Activated CD4-positive, alpha-beta memory T cell treated with anti-CD3 and anti-CD28 coated beads for 36 hours (primary cell): ENCODE measurements at places on chromosomes 4 and X.

- peak; percentile 11 for DNase-seq
Observed at GRCh38 chrX:31266203-31267076, 194.6 kb upstream of the FTHL17 start.

GRCh38 chr4:33149658-33150524, 2429.7 kb downstream of the PCDH7 start:
- DNase-seq: no peak

DNA sequence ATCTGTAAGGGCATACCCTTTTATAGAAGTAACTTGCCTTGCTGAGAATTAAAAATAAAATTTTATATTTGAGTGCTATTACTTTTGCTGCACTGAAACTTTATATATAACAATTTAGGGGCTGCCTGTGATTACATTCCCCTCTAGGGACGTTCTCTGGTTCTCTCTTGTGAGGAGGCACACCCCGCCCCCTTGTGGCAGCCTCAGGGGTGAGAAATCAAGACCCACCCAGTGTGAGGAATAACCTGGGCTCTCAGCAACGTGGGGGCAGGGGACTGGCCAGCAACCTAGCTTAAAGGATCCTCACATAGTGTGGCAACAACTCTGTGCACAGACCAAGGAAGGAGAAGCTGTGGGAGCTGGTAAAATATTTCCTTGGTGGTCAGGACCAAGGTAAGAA, 43.7 kb downstream of the MAGEA9 start:
- peak; percentile 54 for DNase-seq

DNA sequence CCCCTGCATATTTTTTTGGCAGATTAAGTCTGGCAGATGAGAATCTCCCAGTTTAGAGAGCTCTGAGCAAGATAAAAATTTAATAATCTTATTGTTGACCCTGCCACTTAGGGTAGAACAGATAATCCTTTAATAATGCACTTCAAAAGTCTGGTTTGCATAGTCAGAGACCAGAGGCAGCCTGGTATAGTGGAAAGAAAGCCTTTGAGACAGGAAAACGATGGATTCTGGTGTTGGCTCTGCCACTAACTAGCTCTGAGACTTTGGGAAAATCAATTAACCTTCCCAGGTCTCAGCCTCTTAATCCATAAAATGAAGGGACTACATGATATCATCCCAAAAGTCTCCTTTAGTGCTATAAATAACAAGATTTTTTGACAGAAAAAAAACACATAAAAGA, 824.5 kb downstream of the STIM2 start:
- no peak for DNase-seq

DNA sequence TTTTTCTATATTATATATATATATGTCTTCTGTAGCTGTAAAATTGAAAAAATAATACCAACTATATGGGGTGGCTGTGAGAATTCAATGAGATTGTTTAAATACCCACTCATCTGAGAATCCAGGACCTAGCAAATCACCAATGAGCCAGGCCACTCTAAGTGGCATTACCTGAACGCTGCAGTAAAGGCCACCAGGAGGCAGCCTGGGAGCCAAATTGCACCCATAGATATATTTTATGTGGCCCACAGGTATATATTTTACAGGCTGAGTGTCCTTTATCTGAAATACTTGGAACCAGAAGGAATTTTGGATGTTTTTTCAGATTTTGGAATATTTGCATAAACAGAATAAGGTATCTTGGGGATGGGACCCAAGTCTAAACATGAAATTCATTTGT, 58.2 kb upstream of the C4orf50 start:
- DNase-seq: peak; percentile 21

DNA sequence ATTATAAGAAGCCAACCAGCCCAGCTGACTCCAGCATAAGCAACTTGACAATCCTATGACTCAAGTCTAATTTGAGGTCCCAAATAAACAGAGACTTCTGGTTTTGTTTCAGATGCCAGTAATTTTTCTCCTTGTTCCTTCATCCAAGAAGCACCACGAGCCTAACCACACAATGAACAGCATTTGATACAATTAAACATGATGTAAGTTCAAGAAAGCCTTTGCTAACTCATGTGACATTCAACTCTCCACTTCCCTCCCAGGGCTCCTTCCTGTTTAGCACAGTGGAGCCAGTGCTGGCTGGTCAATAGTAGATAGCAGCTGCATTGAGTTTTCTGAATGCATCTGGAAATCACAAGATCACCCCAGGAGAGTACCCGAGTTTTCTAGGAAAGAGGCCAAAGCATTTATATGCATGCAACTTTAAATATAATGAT, 206.3 kb downstream of the ARHGAP24 start:
- no peak for DNase-seq

GRCh38 chr4:149512501-149512900, 303.1 kb downstream of the IQCM start:
- no peak for DNase-seq

- DNase-seq: no peak
Observed at GRCh38 chr4:39456946-39457763, 1.6 kb downstream of the RPL9 start.

- DNase-seq: no peak
Observed at GRCh38 chrX:22634083-22634482, 361.4 kb downstream of the CBLL2 start.

- no peak for DNase-seq
Observed at GRCh38 chr4:62159876-62160275, 959.8 kb downstream of the ADGRL3 start.

DNA sequence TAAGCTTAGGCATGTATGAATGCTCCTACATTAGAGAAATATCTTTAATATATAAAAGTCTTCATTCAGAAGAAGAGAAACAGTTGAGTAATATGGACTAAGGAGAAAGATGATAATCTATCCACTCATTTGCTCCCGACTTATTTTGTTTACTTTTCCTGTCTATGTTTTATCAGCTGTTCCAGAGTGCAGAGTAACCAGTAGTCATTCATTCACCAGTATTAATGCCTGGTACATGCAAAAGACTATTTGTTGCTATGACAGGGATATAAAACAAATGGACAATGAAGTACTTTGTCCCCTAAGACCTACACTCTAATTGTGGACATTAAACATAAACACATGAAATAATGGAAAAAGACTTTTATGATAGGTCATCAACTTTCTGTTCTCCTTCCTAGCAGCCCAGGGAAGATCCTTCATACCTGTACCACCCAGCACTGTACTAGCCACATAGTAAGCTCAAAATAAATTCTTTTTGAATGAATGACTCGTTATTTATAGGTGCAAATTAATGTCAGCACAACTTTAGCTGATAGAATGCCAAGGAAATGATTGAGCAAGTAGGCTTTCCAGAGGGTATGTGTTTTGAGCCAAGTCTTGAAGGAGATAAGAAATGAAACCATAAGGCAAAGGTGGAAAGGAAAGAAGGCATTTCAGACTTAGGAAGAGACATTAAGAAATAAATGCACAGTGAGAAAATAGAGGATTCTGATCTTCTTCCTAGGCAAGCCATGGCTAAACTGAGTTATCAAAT, 45.0 kb upstream of the IL13RA1 start:
- no peak for DNase-seq

- DNase-seq: peak; percentile 24
Observed at GRCh38 chr4:56863441-56864139, 42.1 kb upstream of the SPINK2 start.

DNA sequence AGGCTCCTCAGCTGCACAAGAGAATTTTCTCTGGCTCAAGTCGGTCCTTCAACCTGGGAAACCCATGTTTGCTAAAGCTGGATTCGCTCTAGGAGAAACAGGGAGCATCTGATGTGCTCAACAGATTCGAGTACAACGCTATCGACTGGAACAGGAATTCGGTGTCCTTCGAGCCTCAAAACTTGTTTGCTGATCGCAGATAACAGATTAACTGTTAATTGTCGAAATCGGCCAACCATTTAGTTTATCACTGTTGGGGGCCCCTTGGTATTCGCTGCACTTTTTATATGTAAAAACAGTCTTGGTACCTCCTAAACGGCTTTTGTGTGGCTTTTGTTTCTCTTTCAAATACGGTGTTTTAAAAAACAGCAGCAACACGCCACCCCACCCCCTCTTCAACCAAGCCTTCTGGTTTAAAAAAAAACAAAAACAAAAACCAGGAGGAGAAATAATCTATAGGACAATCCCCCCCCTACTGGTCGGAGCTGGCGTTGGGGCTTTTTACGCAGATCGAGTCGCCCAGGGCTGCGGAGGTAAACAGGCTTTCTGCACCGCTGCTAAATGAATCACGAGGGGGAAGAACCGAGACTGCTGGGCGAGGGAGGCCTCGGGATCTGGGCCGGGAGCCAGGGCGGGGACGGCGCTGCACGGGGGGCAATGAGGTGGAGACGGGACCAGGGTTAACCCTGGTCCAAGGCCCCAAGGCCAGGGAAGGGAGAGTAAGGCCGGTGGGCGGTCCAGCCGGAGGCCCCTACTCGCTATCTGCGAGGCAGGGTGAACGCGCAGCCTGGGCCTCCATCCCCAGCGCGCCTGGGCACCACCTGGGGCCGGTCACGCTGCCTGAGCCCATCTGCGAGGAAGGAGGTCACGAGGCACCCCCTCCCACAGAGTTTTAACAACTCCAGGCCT, 71.7 kb upstream of the BCOR start:
- peak; percentile 90 for DNase-seq

DNA sequence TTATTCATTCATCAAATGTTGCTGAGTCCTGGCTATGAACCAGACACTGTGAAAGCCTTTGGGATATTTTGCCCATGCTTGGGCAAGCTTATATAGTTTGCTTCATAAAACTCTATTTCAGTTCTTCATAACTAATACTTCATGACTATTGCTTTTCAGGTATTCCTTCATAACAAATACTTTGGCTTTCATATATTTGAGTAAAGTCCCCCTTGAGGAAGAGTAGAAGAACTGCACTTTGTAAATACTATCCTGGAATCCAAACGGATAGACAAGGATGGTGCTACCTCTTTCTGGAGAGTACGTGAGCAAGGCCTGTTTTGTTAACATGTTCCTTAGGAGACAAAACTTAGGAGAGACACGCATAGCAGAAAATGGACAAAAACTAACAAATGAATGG, 1.7 kb upstream of the AFP start:
- no peak for DNase-seq

DNA sequence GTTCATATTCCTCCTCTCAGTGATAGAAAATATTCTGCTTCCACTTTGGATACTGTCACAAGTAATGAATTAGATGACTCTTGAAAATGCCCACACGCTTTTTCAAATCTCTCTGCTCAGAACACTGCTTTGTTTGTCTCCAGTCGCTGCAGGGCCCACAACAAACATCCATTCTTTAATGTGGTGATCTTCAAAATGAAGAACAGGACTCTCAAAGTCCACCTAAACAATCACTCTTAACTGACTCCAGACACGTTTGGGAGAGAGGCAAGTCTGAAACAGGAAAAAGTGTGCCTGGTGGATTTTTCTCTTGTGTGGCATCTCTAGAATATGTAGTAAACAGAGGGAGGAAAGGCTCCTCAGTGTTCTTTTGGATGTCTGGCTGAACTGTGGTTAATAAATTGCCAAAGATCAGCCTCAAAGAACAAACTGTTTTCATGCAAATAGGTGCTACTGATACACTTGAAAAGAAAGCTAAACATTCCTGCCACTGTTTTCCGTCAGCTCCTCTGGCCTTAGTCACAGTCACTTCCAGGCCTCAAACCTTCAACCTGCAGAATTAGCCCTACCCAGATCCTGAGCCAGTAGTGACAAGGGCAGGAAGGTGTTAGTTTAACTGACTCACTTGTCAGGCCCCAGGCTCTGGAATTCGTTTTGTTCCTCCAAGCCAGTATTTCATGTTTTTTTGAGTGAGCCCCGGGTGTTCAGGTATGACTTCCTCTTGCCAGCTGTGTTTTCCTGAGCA, 259.6 kb upstream of the GPC4 start:
- no peak for DNase-seq

- no peak for DNase-seq
Observed at GRCh38 chr4:85024671-85025070, 58.2 kb upstream of the WDFY3 start.

DNA sequence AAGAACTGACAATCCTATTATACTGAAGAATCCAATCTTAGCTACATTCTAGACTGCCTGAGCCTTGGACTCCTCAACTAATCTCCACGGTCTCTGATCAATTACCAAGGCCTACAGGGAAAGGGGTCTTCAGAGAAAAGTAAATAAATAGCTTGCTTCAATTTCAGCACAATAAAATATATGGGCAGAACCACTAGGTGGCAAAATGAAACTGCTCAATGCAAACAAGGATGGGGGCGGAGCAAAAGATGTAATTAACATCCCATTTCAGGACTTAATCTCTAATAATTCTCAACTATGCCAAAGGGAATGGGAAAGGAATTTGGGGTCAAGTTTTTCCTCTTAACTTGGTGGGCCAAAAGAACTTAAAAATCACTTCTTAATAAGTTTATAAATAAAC, 78.4 kb upstream of the MAP3K15 start:
- DNase-seq: no peak

DNA sequence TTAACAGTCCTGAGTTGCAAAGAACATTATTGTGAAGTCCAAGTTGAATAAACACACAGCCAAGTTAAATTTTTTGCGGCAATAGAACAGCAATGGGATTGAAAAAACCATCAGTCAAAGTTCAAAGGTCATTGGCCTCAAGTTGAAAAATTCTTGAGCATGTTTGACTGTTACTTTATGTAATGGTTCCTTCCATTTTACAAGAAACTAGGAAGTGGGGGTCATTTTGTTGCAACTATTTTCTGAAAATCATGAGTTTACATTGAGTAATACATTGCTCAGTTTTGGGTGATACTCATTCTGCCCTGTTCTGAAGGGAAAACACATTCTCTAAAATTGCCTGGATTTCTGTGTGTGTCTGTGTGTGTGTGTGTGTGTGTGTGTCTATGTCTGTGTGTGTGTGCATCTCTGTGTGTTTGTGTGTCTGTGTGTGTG, 5.2 kb upstream of the IRF2 start:
- no peak for DNase-seq

- DNase-seq: no peak
Observed at GRCh38 chrX:23938690-23939089, 30.9 kb downstream of the CXorf58 start.

DNA sequence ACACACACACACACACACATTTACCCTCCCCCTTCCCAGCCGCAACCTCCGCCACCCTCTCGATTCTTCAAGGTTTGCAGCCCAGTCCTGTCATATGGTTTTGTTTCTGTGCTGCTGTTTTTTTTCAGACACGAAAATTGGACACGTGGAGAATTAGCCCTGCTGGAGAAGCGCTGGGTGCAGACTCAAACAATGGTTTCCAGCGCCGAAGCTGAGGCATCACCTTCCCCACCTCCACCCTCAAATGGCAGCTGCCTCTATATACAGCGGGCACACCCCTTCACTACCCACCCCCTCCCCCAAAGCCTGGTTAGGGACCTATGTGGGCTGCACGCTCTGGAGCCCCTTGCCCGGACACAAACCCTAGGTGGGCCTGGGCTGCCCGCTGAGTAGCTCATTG, 87.9 kb downstream of the BCOR start:
- DNase-seq: peak; percentile 19

GRCh38 chr4:123168812-123169211, 227.8 kb upstream of the SPRY1 start:
- DNase-seq: no peak

GRCh38 chr4:153713866-153714646, 30.0 kb downstream of the TLR2 start:
- DNase-seq: no peak
